Muscle of leg (tissue), 16 donors: ENCODE measurements at places on chromosomes 6 and 20. TPM values are rescaled to one million over a fixed set of nuclear protein-coding genes. Genes with fewer than 3 reads are reported as not detected.

Gene HRH3
- 0.35 TPM for total RNA-seq

DNA sequence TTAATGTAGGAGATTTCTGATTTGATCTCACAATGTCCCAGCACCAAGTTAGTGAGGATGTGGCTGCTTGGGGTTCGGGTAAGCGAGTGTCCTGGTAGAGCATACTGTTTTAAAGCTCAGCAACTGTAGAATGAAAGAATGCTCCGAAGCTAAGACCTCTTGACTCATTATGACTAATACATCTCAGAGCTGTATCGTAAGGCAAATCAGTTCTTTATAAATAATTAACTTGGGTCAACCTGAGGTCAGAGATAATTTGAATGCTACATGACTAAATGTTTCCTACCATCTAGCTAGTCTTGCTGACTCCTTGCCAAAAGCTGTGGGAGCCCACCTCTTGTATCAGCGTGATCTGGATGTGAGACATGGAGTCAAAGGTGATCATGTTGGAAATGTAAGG, 128.8 kb upstream of the PDE7B start:
- H3K36me3 ChIP-seq: no peaks in the 10 kb centered on the region
- no peak overlapping the region for H3K27ac ChIP-seq
- DNase-seq: no peak
- H3K4me1 ChIP-seq: no peaks in the 10 kb centered on the region
- H3K27me3 ChIP-seq: no peaks in the 10 kb centered on the region

DNA sequence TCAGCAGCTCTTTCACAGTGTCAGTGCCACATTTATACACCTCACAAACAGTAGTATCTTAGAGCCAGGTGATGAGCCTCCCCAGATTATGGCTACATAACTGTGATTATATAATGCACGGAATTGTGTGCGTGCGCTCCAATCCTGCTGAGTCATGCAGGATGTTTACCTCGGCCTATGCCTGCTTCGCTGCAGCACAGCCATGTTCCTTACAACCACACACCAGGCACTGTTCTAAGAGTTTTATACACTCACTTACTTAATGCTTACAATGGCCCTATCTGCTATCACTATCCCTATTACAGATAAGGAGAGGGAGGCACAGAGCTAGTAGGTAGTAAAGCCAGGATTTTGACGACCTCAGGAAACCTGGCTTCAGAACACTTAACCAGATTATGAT, 7.3 kb downstream of the ZKSCAN3 start:
- peaks cover 15% of the 10 kb centered on the region for H3K4me1 ChIP-seq
- no peaks in the 10 kb centered on the region for H3K27me3 ChIP-seq

GRCh38 chr20:20276811-20277530, 90.9 kb upstream of the INSM1 start:
- H3K27ac ChIP-seq: no peak overlapping the region
- no peaks in the 10 kb centered on the region for H3K36me3 ChIP-seq
- peaks cover 3% of the 10 kb centered on the region for H3K4me1 ChIP-seq
- peaks cover 2% of the 10 kb centered on the region for H3K27me3 ChIP-seq
- H3K4me3 ChIP-seq: no peak overlapping the region
- DNase-seq: peak; percentile 47

GRCh38 chr20:3330046-3330741, 77.3 kb downstream of the DNAAF9 start:
- no peak overlapping the region for H3K27ac ChIP-seq
- H3K4me1 ChIP-seq: no peaks in the 10 kb centered on the region
- peak; percentile 37 for DNase-seq
- no peak overlapping the region for H3K4me3 ChIP-seq
- H3K27me3 ChIP-seq: no peaks in the 10 kb centered on the region

- no peaks in the 10 kb centered on the region for H3K36me3 ChIP-seq
- no peak for DNase-seq
Observed at GRCh38 chr6:143368426-143368825, 82.1 kb downstream of the ADAT2 start.

GRCh38 chr6:16441262-16441661, 202.9 kb downstream of the GMPR start:
- no peak overlapping the region for H3K27ac ChIP-seq
- H3K36me3 ChIP-seq: no peaks in the 10 kb centered on the region
- no peaks in the 10 kb centered on the region for H3K4me1 ChIP-seq
- no peak for DNase-seq
- H3K4me3 ChIP-seq: no peak overlapping the region

DNA sequence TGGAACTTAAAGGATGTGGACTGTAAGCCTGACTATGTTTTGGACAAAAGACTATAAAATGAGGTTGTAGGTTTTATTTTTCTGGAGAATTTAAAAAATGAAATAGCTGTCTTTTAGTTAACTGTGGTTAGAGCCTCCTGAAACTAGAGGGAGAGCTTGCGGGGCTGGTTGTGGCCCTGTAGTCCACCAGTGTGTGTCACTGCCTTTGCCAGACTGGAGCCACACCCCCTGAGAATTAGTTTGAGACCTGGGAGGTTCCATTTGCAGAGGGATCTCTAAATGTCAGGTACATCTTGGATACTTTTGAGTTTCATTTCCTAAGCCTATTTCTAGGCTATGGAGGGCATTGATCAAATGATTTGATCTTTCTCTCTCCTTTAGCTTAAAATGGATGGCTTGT, 20.8 kb downstream of the ZC2HC1B start:
- peaks cover 3% of the 10 kb centered on the region for H3K36me3 ChIP-seq
- H3K4me3 ChIP-seq: no peak overlapping the region
- H3K4me1 ChIP-seq: peaks cover 11% of the 10 kb centered on the region
- DNase-seq: no peak
- H3K27ac ChIP-seq: peak overlapping the region; percentile 83

- no peak for DNase-seq
- H3K27me3 ChIP-seq: no peaks in the 10 kb centered on the region
- H3K27ac ChIP-seq: no peak overlapping the region
- no peaks in the 10 kb centered on the region for H3K4me1 ChIP-seq
- H3K36me3 ChIP-seq: peaks cover 28% of the 10 kb centered on the region
Observed at GRCh38 chr6:155260686-155261085, 3.1 kb upstream of the CLDN20 start.

GRCh38 chr20:36362261-36362660, 56.1 kb downstream of the DLGAP4 start:
- no peaks in the 10 kb centered on the region for H3K4me1 ChIP-seq
- H3K27me3 ChIP-seq: peaks cover 12% of the 10 kb centered on the region
- H3K4me3 ChIP-seq: no peak overlapping the region
- H3K27ac ChIP-seq: no peak overlapping the region
- no peak for DNase-seq
- no peaks in the 10 kb centered on the region for H3K36me3 ChIP-seq

Gene IRF4
- total RNA-seq: 1.8 TPM

GRCh38 chr6:5556011-5556410, 294.7 kb downstream of the FARS2 start:
- H3K36me3 ChIP-seq: no peaks in the 10 kb centered on the region
- no peak overlapping the region for H3K4me3 ChIP-seq
- no peak overlapping the region for H3K27ac ChIP-seq
- H3K4me1 ChIP-seq: no peaks in the 10 kb centered on the region
- H3K27me3 ChIP-seq: no peaks in the 10 kb centered on the region
- DNase-seq: no peak

GRCh38 chr6:252775-253535, 39.3 kb upstream of the DUSP22 start:
- H3K27me3 ChIP-seq: no peaks in the 10 kb centered on the region
- no peak overlapping the region for H3K4me3 ChIP-seq
- H3K4me1 ChIP-seq: no peaks in the 10 kb centered on the region
- H3K27ac ChIP-seq: no peak overlapping the region
- H3K36me3 ChIP-seq: no peaks in the 10 kb centered on the region

- no peaks in the 10 kb centered on the region for H3K36me3 ChIP-seq
- no peak overlapping the region for H3K4me3 ChIP-seq
- no peak for DNase-seq
- H3K27ac ChIP-seq: no peak overlapping the region
- no peaks in the 10 kb centered on the region for H3K27me3 ChIP-seq
Observed at GRCh38 chr6:136889271-136890193, 32.6 kb upstream of the SLC35D3 start.
